Ovary (tissue), 10 donors: ENCODE measurements at places on chromosomes 12 and 14. TPM values are rescaled to one million over a fixed set of nuclear protein-coding genes. Genes with fewer than 3 reads are reported as not detected.

GRCh38 chr12:26696048-26696612 is 136.9 kb downstream of the ITPR2 start:
- no peak for DNase-seq

DNA sequence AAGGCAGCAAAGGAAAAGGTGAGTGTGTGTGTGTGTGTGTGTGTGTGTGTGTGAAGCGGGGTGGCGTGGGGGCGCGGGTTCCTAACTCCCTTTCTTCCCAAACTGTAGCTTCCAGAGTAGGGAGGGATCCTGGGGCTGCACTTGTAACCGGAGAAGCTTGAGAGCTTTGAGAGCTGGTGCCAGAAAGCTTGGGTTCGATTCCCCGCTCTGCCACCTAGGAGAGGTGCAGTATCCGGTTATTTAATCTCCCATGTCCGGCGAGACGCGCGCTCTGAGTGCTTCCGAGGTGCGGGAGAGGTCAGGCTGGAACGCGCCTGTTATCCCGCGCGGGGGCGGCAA is 7.2 kb upstream of the RACGAP1 start:
- DNase-seq: no peak

DNA sequence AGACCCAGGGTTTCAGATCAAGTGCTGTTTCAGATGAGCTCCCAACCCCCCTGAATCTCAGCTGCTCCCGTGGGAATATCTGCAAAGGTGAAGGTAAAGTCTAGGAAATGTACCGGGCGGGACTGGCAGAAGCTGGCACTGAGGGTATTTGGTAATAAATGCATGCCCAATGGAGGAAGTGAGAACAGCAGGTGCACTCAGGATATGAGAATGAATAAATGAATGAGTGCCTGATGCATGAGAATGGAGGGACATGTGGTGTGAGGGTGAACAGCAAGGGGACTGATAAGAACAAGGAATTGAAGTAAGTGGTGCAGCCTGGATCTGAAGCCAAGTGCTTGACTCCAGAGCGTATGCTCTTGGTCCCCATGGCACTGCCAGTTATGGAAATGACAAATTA is 11.6 kb downstream of the RAPGEF3 start:
- DNase-seq: no peak

DNA sequence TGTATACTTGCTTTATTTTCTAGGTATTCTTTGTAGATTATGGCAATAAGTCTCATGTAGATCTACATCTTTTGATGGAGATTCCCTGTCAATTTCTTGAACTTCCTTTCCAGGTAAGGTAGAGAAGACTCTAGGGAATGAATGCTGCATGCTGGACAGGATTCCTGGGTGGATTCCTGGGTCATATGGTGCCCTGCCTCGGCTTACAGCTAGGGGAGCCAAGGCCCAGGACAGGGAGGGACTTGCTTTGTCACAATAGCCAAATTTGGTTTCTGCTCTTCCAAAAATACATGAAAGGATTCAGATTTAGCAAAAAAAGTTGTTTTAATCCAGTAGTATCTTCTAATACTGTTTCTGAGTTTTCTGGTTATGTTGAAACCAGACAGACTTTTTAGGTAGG is 59.5 kb upstream of the ASPG start:
- no peak for DNase-seq

- DNase-seq: peak; percentile 75
Measured at GRCh38 chr14:101475456-101476257, 85.6 kb upstream of the DIO3 start.

DNA sequence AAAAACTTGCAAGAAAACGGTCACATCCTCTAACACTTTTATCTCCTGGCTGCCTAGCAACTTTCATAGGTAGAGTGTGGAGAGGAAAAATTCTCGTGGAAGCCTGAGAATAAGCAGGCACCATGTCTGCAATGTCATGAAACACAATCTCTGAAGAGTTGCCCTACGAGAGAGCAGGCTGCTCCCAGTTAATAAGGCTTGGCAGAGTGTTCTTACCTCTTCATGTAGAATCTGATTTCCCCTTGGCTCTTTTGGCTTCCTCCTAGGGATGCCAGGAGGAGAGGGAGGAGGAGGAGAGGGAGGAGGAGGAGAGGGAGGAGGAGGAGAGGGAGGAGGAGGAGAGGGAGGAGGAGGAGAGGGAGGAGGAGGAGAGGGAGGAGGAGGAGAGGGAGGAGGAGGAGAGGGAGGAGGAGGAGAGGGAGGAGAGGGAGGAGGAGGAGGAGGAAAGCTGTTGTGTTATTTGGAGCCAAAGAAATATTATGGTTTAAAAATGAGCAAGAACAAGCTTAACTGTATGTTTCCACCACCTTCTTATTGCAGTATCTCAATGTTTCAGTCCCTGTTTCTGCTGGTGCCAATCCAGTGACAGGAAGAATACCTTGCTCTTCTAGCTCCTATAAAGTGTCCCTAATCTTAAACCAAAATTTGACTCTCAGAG is 52.9 kb downstream of the EGLN3 start:
- no peak for DNase-seq

- no peak for DNase-seq
Measured at GRCh38 chr12:63007726-63008125, 72.8 kb upstream of the PPM1H start.

- DNase-seq: no peak
Measured at GRCh38 chr12:123659996-123660727, 10.8 kb upstream of the TCTN2 start.

GRCh38 chr12:4272424-4273272 is 914 bp upstream of the CCND2 start:
- DNase-seq: peak; percentile 58

DNA sequence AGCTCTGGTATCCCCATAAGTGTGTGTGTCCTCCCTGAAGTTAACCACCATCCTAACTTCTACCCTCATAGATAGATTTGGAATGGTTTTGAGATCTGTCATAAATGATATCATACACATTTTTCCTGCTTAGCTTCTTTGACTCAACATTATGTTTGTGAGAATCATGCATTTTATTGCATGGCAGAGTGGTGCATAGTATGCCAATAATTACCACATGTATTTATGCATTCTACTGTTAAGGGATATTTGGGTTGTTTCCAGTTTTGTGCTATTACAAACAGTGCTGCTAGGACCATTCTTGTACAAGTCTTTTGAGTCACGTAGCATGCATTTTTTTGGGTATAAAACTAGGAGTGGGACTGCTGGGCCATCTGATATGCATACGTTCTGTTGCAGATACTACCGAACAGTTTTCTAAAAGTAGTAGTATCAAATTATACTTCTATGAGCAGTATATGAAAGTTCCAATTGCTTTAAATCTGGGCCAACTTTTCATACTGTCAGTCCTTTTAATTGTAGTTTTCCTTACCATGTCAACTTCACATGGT is 13.4 kb downstream of the GRIP1 start:
- DNase-seq: no peak

DNA sequence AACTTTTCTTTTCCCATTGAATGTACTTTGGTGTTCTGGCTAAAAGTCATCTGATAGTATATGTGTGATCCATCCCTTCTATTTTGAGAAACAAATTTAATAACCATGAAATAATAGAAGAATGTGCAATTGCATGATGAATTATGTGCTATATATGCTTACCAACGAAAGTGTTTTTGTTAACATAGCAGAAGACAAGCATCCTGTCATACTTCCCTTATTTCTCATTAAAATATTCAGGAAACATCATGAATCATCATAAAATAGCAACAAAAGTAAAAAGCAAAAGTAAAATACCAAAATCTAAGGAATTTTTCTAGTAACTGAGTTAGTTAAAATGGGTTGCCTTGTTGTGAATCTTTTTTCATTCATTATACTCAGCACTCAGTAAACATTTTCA is 409.0 kb upstream of the PDE3A start:
- no peak for DNase-seq

- DNase-seq: no peak
Measured at GRCh38 chr12:28974166-28974565, 174.9 kb upstream of the FAR2 start.

GRCh38 chr12:5830111-5830510 is 114.9 kb downstream of the ANO2 start:
- DNase-seq: no peak

- DNase-seq: no peak
Measured at GRCh38 chr12:40742041-40742440, 49.8 kb downstream of the CNTN1 start.

DNA sequence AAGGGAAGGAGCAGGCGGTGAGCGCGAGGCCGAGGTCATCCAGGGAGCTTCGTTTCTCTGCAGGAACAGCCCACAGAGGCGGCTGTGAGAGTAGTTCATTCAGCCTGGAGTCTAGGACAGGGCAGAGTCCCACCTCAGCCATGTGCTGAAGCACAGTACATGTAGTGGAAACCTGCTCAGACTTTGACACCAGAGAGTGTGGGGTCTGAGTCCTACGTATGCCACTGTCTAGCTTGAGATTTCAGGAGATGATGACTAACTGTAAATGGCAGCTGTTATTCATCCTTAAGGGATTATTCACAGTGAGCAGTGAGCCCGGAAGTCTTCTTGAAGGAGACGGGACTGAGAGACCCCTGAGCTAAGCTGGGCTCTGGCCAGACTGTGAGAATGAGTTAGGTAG is 938 bp upstream of the SLC6A13 start:
- DNase-seq: no peak

- no peak for DNase-seq
Measured at GRCh38 chr14:22384974-22385526, 204.0 kb downstream of the DAD1 start.

DNA sequence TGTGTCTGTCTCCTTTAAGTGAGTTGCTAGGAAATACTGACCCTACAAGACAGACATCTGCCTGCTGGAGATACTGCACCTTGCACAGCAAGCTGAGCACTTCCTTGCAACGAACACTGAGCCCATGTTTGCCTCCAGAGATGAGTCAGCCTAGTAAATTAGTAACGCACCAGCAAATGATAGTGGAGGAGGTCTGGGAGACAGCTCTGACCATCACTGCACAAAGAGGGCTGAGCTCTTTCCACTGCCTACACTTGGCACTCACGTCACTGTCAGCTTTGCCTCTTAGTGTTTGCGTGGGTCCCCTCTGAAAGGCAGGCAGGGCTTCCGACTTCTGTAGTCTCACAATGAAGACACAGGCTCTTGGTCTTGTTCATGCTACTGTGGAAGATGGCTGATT is 109.0 kb downstream of the APAF1 start:
- DNase-seq: no peak

GRCh38 chr14:86940106-86940505 is 1052.9 kb downstream of the GALC start:
- no peak for DNase-seq

DNA sequence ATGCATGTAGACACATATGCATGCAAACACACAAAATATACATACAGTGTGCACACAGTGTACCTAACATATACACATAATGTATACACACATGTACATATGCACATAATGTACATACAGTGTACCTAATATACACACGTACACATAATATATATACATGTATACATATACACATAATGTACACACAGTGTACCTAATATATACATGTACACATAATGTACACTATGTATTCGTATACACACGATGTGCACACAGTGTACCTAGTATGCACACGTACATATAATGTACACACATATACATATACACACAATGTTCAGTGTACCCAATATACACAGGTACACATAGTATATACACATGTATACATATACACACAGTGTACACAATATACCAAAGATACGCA is 70.0 kb downstream of the DNAH10 start:
- no peak for DNase-seq

GRCh38 chr14:34794941-34795340 is 80.2 kb downstream of the BAZ1A start:
- DNase-seq: no peak

DNA sequence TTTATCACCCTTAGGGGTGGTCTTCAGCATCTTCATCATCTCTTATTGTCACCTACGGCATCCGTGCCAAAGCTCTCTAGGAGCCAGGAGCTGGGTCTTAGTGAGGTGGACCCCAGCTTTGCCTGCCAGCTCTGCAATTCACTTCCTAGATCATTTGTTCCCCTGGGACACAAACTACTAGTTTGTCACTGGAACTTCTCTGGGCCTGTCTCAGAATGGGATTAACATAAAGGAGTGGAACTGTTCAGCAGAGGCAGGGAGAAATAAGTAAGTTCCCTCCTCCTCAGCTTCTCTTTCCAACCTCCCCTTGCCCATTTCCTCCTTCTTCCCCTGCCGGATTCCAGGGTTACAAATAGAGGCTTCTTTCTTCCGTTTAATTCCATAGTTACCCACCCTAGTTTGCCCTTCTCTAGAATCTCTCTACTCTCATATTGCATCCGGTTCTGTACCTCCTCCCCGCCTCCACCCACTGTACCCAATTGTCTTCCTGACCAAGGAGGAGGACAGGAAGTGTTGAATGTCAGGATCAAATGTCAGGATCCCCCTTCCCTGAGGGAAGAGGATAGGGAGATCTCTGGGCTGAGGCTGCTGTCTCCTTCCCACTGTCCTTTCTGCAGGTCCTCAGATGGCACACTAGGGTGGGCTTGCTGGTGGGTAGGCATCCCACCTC is 25.0 kb downstream of the LARP4 start:
- no peak for DNase-seq

DNA sequence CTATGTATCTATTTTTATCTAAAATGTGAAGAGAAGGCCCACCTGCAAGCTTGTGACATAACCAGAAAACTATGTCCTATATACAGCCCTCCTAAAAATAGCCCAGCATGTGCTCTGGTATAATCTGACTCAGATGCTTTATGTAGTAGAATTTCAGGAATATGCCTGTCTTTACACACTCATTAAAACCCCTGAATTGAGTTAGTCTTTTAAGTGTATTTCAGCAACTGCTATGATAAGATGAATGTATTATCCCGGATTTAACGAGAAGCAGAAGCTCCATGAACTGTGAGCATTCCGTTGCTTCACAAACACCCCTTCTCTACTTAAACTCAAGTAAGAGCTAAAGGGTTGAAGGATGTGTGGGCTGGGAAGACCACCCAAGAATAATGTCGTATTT is 89.9 kb upstream of the PRICKLE1 start:
- DNase-seq: no peak

DNA sequence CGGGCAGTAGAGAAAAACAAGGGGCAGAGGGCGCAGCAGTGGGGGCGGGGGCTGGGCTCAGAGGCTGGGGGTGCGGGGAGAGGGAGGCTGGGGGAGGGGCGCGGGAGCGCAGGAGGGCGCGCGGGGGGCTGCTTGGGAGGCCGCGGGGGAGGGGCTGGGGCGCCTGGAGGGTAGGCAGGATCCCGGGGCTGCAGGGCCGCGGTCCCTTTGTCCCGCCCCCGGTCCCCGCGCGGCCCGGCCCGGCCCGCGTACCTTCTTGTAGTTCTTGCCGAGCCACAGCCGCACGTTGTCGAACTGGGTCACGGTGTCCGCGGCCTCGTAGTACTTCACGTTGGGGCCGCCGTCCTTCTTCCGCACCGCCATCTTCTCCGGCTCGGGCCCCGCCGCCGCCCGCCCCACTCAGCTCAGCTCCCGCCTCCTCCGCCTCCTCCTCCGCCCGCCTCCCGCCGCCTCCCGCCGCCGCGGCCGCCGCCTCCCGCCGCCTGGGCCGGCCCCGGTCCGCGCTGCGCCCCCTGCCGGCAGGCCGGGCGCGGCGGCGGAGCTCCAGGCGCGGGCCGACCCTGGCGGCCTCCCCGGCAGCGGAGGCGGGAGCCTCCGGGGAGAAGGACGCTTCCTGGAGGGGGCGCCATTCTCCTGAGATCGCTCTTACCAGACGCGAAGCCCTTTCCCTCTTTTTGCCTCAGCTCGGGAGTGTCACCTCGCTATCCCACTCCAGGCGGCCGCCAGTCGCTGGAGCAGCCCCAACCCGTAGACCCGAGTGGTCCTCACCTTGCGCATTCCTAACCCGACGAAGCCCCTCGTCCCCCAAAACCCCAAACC is at the start of gene SMARCC2:
Gene SMARCC2 (minus strand): TSS at position 385 of the 819 bp plus-strand sequence. CDS start 22 bp downstream, at position 363.
- DNase-seq: peak; percentile 90

GRCh38 chr14:39393289-39393688 is 38.9 kb downstream of the FBXO33 start:
- DNase-seq: no peak

The PRICKLE1 gene
- total RNA-seq: 22.5 TPM

The ERH gene
- 158 TPM for total RNA-seq

The MYO1H gene
- total RNA-seq: not detected

The ACOT6 gene
- not detected for total RNA-seq

The ZDHHC22 gene
- total RNA-seq: not detected
